ENCODE measurements at places on chromosomes 11 and 22.

DNA sequence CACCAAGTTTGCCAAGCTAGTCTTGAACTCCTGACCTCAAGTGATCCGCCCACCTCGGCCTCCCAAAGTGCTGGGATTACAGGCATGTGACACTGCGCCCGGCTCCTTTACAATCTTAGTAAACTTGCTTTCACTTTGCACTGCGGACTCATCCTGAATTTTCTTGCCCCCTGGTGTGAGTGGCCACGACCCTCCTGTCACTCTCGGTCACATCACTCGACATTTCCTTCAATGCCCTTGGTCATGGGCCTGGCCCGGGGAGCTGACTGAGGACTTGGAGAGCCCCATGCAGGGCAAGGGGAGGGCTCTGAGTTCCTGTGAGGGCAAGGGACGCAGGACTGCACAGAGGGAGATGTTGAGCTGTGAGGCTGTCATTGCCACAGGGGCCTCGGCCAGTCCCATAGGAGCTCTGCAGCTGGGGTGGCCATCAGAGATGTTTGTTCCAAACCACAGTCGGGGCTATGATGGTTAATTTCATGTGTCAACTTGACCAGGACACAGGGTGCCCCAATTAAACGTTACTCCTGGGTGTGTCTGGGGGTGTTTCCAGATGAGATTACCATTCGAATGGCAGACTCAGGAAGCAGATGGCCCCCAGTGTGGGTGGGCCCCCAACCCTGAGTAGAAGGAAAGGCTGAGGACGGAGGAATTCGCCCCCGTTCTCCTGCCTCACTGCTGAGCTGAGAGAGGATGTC is 21.2 kb downstream of the A4GALT start:
- no peaks in the 10 kb centered on the region for H3K27me3 ChIP-seq
- peak overlapping the region; percentile 99 for H3K27ac ChIP-seq
- DNase-seq = no peak
- H3K36me3 ChIP-seq = peaks cover 8% of the 10 kb centered on the region
- H3K4me3 ChIP-seq = no peak overlapping the region

GRCh38 chr11:87976009-87976408 is 199.2 kb downstream of the RAB38 start:
- no peaks in the 10 kb centered on the region for H3K4me1 ChIP-seq
- H3K4me3 ChIP-seq = no peak overlapping the region
- no peaks in the 10 kb centered on the region for H3K36me3 ChIP-seq
- no peak for DNase-seq

DNA sequence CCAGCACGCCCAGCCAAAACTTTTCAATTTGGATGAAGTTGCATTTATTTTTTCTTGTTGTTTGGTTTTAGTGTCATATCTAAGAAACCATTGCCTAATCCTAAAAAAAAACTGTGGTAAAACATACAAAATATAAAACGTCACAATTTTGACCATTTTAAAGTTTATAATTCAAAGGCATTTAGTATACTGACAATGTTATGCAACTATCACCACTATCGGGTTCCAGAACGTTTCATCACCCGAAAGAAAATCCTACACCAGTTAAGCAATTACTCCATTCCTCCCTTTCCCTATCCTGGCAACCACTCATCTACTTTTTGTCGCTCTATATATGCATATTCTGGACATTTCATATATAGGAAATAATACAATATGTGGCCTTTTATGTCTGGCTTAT is 30.5 kb upstream of the PHOX2A start:
- no peaks in the 10 kb centered on the region for H3K27me3 ChIP-seq
- no peak for DNase-seq
- no peaks in the 10 kb centered on the region for H3K36me3 ChIP-seq

DNA sequence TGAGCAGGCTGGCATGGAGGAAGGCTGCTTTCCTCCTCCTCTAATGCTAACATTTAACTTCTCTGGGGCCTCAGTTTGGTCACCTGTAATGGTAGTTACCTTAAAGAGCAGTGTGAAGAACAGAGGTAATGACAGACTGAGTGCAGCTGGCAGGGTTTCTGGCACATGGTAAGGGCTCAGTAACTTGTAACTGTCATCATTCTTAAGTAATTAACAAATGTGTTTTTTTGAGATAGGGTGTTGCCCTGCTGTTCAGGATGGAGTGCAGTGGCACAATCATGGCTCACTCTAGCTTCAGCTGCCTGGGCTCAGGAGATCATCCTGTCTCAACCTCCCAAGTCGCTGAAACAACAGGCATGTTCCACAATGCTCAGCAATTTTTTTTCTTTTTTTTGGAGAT is 242.0 kb upstream of the SYN3 start:
- no peaks in the 10 kb centered on the region for H3K4me1 ChIP-seq
- peaks cover 8% of the 10 kb centered on the region for H3K36me3 ChIP-seq
- no peak overlapping the region for H3K27ac ChIP-seq
- no peaks in the 10 kb centered on the region for H3K27me3 ChIP-seq
- no peak for DNase-seq
- H3K4me3 ChIP-seq = no peak overlapping the region

GRCh38 chr11:68890490-68891231 is 13.0 kb downstream of the MRPL21 start:
- peaks cover under 1% of the 10 kb centered on the region for H3K36me3 ChIP-seq
- H3K4me1 ChIP-seq = peaks cover 6% of the 10 kb centered on the region
- DNase-seq = peak; percentile 90
- no peak overlapping the region for H3K4me3 ChIP-seq
- no peaks in the 10 kb centered on the region for H3K27me3 ChIP-seq

- H3K27ac ChIP-seq = no peak overlapping the region
- H3K36me3 ChIP-seq = no peaks in the 10 kb centered on the region
- no peak overlapping the region for H3K4me3 ChIP-seq
Measured at GRCh38 chr11:16211407-16211806, 144.9 kb downstream of the SOX6 start.

- no peak overlapping the region for H3K27ac ChIP-seq
- H3K27me3 ChIP-seq = peaks cover 27% of the 10 kb centered on the region
- no peak for DNase-seq
Measured at GRCh38 chr11:7098235-7098832, 9.5 kb downstream of the RBMXL2 start.

GRCh38 chr11:63870351-63871140 is 31.6 kb downstream of the MARK2 start:
- no peaks in the 10 kb centered on the region for H3K36me3 ChIP-seq
- H3K4me1 ChIP-seq = peaks cover 96% of the 10 kb centered on the region
- DNase-seq = no peak
- H3K27ac ChIP-seq = peak overlapping the region; percentile 41
- H3K4me3 ChIP-seq = no peak overlapping the region

DNA sequence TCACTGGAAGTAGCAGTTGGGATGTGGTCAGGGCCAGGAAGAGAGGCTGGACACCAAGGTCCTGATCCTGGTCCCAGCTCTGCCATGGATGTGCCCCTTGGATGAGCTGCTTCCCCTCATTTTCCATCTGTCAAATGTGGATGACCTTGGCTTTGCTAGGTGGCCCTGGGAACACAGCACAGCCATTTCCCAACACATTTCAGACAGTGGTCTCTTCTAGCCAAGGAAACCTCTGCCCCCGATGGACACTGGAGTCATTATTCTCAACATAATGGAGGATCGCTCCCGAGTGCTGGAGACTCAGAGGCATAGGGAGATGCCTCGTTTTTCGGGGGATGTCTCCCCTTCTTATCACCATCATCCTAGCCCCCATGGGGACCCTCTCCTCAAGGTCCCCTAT is 13.6 kb upstream of the MPPED1 start:
- no peak overlapping the region for H3K27ac ChIP-seq
- no peak for DNase-seq
- no peaks in the 10 kb centered on the region for H3K4me1 ChIP-seq
- no peaks in the 10 kb centered on the region for H3K27me3 ChIP-seq
- H3K4me3 ChIP-seq = no peak overlapping the region
